ENCODE measurements at places on chromosomes 3 and 15. TPM values are rescaled to one million over a fixed set of nuclear protein-coding genes. Genes with fewer than 3 reads are reported as not detected.

Gene CA12
- 122 TPM for total RNA-seq

Gene FOXB1
- total RNA-seq: not detected

Gene CCDC33
- not detected for total RNA-seq

Gene RUBCN
- 9.9 TPM for total RNA-seq

Gene GP5
- not detected for total RNA-seq

Gene AMOTL2
- total RNA-seq: 114 TPM

Gene TWF2
- 57.1 TPM for total RNA-seq
